ENCODE measurements at places on chromosomes 16 and 17.

DNA sequence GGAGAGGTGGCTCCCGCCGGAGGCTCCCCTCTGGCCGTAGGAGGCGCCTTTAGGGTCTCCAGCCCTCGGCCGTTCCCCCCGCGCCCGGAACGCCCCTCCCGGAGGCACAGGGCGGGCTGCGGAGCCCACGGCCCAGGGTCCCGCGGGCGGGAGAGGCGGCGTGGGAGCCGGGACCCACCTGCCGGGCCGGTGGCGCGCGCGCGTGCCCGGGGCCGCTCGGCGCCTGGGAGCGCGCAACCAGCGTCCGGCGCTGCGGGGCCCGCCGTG is at the start of gene MIF4GD:
Gene MIF4GD, minus strand, starts transcription at position 266 of the 267 bp plus-strand sequence. CDS start 1,036 bp downstream, outside the sequence.
- DNase-seq, result no peak

- no peak for DNase-seq
Measured at GRCh38 chr17:19384723-19385391, 2.1 kb downstream of the MFAP4 start.

GRCh38 chr17:73271072-73271471 is 9.4 kb upstream of the CPSF4L start:
- no peak for DNase-seq

DNA sequence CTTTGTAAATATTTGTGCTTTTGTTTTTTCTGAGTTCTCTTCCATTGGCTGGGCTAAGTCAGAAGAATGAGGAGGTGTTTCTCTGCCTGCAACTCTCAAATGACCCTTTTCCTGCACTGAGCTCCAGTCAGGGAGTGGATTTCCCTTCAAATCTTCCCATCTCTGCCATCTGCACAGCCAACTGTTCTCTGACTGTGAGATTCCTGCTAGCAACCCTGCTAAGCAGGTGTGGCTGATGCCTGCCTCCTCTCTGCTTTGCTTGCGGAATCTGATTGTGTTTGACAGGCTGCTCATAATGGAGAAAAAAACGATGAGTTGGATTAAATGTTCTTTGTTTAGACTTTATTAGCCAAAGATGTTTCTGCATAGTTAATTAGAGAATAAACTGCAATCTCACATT is 519.8 kb downstream of the TMEM114 start:
- DNase-seq, result no peak
